Body of pancreas (tissue), 4 donors: ENCODE measurements at places on chromosomes 2 and 18. TPM values are rescaled to one million over a fixed set of nuclear protein-coding genes. Genes with fewer than 3 reads are reported as not detected.

Gene ZBTB7C
- 2.3 TPM for total RNA-seq

- H3K4me3 ChIP-seq, result no peak overlapping the region
- no peaks in the 10 kb centered on the region for H3K27me3 ChIP-seq
- peaks cover 12% of the 10 kb centered on the region for H3K4me1 ChIP-seq
Observed at GRCh38 chr2:127371037-127371436, 16.7 kb downstream of the MAP3K2 start.

Gene PROC
- total RNA-seq, result not detected

DNA sequence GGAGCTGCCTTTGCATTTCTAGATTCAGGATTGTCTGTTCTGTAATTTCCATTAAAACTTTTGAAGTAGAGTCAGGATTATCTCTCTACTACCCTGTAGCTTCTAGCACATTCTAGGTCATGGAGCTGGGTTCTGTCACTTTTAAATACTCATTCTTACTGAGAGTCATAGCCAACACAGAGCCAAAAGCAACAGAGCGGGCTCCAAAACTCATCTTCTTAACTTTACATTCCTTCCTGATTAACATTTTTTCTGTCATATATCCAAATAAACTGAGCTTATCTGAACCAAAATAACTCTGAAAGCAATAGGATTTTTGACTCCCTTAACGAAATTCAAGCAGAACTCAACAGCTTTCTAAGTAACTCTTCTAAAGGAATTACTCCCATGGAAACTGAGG lies 12.9 kb downstream of the PREPL start:
- no peaks in the 10 kb centered on the region for H3K27me3 ChIP-seq
- H3K4me3 ChIP-seq, result no peak overlapping the region
- peaks cover 8% of the 10 kb centered on the region for H3K36me3 ChIP-seq

GRCh38 chr2:204026294-204026693 lies 89.7 kb downstream of the ICOS start:
- peaks cover 7% of the 10 kb centered on the region for H3K4me1 ChIP-seq
- H3K27me3 ChIP-seq, result no peaks in the 10 kb centered on the region
- no peak for DNase-seq
- H3K4me3 ChIP-seq, result no peak overlapping the region

Gene IFIH1
- 12.5 TPM for total RNA-seq

DNA sequence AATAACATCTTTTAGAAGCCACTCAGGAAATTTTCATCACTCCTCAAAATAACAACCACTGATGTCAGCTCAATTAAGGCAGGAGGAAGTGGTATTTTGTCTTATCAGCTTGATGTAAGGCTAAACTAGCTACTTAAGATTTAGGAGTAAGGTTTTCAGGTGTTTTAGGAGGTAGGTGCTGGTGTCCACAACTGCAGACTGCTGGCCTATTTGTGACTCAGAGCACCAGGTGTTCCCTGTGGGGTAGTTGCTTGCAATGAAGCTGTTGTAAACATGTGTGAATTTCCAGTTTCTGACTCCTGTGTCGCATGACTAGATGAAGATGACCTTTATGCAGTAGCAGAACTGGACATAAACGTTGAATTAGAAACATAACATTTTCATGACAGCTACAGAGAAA lies 164.2 kb downstream of the THSD7B start:
- H3K27ac ChIP-seq, result no peak overlapping the region
- no peak overlapping the region for H3K4me3 ChIP-seq
- no peaks in the 10 kb centered on the region for H3K4me1 ChIP-seq
- H3K36me3 ChIP-seq, result no peaks in the 10 kb centered on the region

- no peaks in the 10 kb centered on the region for H3K36me3 ChIP-seq
- H3K4me3 ChIP-seq, result no peak overlapping the region
- no peaks in the 10 kb centered on the region for H3K27me3 ChIP-seq
- DNase-seq, result no peak
Observed at GRCh38 chr2:58098254-58099095, 51.9 kb downstream of the VRK2 start.

DNA sequence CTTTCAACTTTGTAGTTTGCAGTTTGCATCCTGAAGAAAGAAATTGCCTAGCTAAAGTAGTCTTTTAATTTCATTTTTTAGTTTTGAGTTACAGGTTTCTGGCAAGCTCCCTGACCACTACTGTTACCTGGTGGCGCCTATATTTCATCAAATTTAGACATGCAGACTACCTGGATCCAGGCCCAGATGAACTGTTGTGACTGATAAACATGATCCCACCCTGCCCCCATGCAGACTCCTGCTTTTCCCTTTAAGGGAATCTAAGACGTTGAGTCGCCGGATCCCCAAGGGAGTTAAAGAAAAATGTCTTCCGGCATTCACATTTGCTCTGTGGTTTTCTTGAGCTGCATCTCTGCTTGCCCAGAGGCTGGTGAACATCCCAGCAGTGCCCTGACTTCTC lies 22.2 kb downstream of the METAP1D start:
- H3K4me3 ChIP-seq, result no peak overlapping the region
- H3K27me3 ChIP-seq, result no peaks in the 10 kb centered on the region
- H3K36me3 ChIP-seq, result no peaks in the 10 kb centered on the region
- no peak for DNase-seq

- H3K27ac ChIP-seq, result no peak overlapping the region
- DNase-seq, result no peak
- H3K36me3 ChIP-seq, result no peaks in the 10 kb centered on the region
Observed at GRCh38 chr2:160440888-160441287, 52.7 kb downstream of the RBMS1 start.

Gene IL1F10
- total RNA-seq, result not detected

GRCh38 chr2:160290598-160290997 lies 90.5 kb upstream of the ITGB6 start:
- H3K36me3 ChIP-seq, result no peaks in the 10 kb centered on the region
- no peak overlapping the region for H3K27ac ChIP-seq
- no peak for DNase-seq
- H3K27me3 ChIP-seq, result no peaks in the 10 kb centered on the region

DNA sequence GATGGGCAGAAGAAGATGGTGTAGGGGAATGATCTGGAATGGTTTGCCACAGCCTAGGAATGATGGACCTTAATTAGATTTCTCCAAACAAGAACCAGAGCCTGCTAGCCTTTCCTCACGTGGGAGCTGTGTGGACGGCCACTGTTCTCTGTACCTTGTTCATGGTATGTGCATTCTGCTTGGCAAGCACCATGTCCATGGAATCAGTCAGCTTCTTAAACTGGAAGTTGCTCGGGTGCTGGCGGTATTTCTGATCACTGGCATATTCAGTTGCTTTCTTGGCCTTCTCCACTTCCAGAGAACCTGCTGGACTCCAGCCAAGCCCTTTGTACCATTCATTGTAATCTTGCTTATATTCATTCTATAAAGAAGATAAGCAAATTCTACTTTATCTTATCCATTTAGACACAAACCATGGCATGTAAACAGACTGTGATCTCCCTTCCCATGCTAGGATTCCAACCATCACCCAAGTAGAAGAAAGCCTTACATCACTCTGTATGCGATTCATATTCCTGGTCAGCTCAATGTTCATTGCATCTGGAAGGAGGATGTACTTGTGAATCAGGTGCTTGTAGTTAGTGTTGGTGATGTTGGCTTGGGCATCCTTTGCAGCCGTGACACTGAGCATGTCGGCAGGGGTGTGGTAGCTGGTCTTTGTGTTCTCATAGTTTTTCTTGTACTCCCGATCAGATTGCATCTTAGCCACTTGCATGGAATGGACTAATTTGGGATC lies 78.4 kb downstream of the NEB start:
- no peak overlapping the region for H3K27ac ChIP-seq
- no peaks in the 10 kb centered on the region for H3K27me3 ChIP-seq
- H3K36me3 ChIP-seq, result no peaks in the 10 kb centered on the region
- no peak overlapping the region for H3K4me3 ChIP-seq

GRCh38 chr2:80499095-80499494 lies 194.5 kb upstream of the LRRTM1 start:
- no peaks in the 10 kb centered on the region for H3K4me1 ChIP-seq
- no peaks in the 10 kb centered on the region for H3K27me3 ChIP-seq
- peak; percentile 14 for DNase-seq
- H3K4me3 ChIP-seq, result no peak overlapping the region
- no peaks in the 10 kb centered on the region for H3K36me3 ChIP-seq

GRCh38 chr18:50128506-50129271 lies 66.3 kb downstream of the MYO5B start:
- peak overlapping the region; percentile 66 for H3K27ac ChIP-seq
- H3K27me3 ChIP-seq, result no peaks in the 10 kb centered on the region
- H3K36me3 ChIP-seq, result no peaks in the 10 kb centered on the region
- peak; percentile 54 for DNase-seq
- H3K4me1 ChIP-seq, result peaks cover 25% of the 10 kb centered on the region

DNA sequence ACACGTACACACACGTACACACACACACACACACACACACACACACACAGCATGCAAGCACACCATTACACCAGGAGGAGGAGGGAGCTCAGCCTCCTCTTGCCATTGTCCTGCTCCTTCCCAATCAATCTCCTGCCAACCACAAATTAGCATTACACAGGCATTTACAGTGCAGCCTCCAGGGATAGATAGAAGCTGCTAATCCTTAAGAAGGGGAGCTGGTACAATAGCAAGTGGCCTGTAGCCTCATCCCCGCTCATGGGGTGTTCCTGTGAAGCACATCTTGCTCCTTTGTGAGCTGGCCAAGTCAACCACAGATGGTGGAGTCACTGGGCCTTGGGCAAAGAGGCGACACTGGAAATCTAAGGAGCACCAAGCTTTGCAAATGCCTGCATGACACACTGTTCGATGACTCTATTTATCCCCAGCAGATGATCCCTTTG lies 110.3 kb upstream of the PKDCC start:
- H3K27me3 ChIP-seq, result no peaks in the 10 kb centered on the region
- no peak overlapping the region for H3K27ac ChIP-seq

- no peaks in the 10 kb centered on the region for H3K27me3 ChIP-seq
- DNase-seq, result peak; percentile 75
- peak overlapping the region; percentile 91 for H3K4me3 ChIP-seq
- H3K36me3 ChIP-seq, result no peaks in the 10 kb centered on the region
Observed at GRCh38 chr18:77131100-77131651, 1.4 kb downstream of the MBP start.

- H3K4me3 ChIP-seq, result no peak overlapping the region
- no peaks in the 10 kb centered on the region for H3K27me3 ChIP-seq
- no peaks in the 10 kb centered on the region for H3K4me1 ChIP-seq
- no peak for DNase-seq
- H3K27ac ChIP-seq, result no peak overlapping the region
Observed at GRCh38 chr2:219736209-219736608, 108.8 kb downstream of the SLC4A3 start.

Gene PROKR1
- not detected for total RNA-seq

DNA sequence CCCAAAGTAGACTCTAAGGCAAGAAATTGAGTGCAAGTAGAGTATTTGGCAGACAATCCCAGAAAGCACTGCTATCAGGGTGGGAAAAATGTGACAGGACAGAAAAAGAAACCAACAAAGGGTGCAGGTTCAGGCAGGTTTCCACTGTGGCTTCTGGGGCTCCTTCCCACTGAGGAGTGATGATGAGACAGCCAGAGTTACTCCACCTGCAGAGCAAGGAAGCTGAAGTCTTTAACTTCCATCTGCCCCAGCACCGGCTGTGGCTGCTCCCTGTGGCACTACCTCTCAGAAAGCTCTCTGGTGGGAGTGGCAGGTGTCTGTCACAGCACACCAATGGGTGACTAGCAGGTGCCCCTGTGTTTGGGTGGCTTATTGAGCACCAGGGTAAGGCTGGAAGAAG lies 37.6 kb upstream of the ACKR3 start:
- no peak overlapping the region for H3K4me3 ChIP-seq
- H3K36me3 ChIP-seq, result no peaks in the 10 kb centered on the region
- no peaks in the 10 kb centered on the region for H3K27me3 ChIP-seq
- H3K27ac ChIP-seq, result no peak overlapping the region
- DNase-seq, result no peak

- no peak overlapping the region for H3K4me3 ChIP-seq
- H3K4me1 ChIP-seq, result peaks cover 15% of the 10 kb centered on the region
- no peaks in the 10 kb centered on the region for H3K36me3 ChIP-seq
Observed at GRCh38 chr18:10057894-10058791, 144.3 kb downstream of the VAPA start.

DNA sequence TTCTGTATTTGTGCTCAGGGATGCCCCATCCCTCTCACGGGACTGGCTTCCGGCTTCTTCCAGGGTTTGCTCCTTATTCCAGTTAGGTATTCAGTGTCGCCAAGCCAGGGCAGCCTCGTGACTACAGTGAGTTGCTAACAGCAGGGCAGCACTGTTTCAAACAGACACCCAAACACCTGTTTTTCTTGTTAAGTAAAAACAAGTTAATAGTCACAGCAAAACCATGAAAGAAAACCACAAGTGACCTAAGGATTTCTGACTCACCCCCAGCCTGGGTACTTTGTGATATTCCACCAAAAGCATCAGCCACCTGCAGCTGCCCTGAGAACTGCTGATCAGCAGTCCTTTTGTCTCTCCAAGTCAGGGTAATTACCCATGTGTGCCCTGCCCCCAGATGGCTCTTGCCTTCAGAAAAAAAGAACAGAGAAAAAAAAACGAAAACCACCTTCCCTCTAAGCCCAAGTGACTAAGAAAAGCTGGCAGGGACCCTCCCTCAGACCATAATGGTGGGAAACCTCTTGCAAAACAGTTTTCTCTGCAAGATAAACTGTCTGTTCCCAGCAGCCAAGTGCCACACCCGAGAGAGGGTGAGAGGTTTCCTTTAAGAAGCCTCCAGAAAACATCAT lies 178.2 kb downstream of the ANAPC1 start:
- no peak for DNase-seq
- no peak overlapping the region for H3K4me3 ChIP-seq
- peaks cover 9% of the 10 kb centered on the region for H3K4me1 ChIP-seq
- H3K27me3 ChIP-seq, result no peaks in the 10 kb centered on the region
- H3K36me3 ChIP-seq, result no peaks in the 10 kb centered on the region

GRCh38 chr2:206379266-206379665 lies 64.1 kb upstream of the ADAM23 start:
- H3K36me3 ChIP-seq, result no peaks in the 10 kb centered on the region
- no peaks in the 10 kb centered on the region for H3K27me3 ChIP-seq
- no peak overlapping the region for H3K27ac ChIP-seq
- no peak overlapping the region for H3K4me3 ChIP-seq
- H3K4me1 ChIP-seq, result no peaks in the 10 kb centered on the region
- DNase-seq, result no peak

- no peaks in the 10 kb centered on the region for H3K27me3 ChIP-seq
- H3K27ac ChIP-seq, result no peak overlapping the region
- no peaks in the 10 kb centered on the region for H3K36me3 ChIP-seq
- no peak overlapping the region for H3K4me3 ChIP-seq
- DNase-seq, result no peak
Observed at GRCh38 chr2:36613801-36614200, 15.8 kb upstream of the FEZ2 start.

DNA sequence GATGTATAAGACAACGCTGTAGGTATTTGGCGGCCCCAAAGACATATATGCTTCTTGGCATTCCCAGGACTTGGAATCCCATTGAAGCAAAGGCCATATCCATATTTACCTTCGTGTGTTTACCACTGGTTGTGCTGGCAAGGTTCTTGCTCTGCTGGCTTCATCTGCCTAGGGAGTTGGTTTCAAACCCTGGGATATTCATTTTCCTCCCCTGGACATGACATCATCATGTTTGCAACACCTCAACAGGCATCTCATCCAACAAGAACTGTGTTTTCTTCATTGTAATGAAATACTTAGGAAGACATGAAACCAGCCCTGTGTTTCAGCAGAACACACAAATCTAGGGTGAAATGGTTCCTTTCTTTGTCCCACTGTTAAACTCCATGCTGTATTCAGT lies 77.9 kb upstream of the PHLPP1 start:
- H3K27me3 ChIP-seq, result no peaks in the 10 kb centered on the region
- no peak for DNase-seq
- no peaks in the 10 kb centered on the region for H3K4me1 ChIP-seq
- H3K27ac ChIP-seq, result no peak overlapping the region
- H3K36me3 ChIP-seq, result no peaks in the 10 kb centered on the region
- H3K4me3 ChIP-seq, result no peak overlapping the region

- H3K27ac ChIP-seq, result no peak overlapping the region
- DNase-seq, result no peak
- no peaks in the 10 kb centered on the region for H3K4me1 ChIP-seq
- no peaks in the 10 kb centered on the region for H3K36me3 ChIP-seq
Observed at GRCh38 chr2:166972418-166972817, 84.1 kb downstream of the XIRP2 start.
